ENCODE measurements at places on chromosomes 12 and 14. TPM values are rescaled to one million over a fixed set of nuclear protein-coding genes. Genes with fewer than 3 reads are reported as not detected.

TMCC3 gene
- total RNA-seq, result 1.3 TPM

GSC gene
- not detected for total RNA-seq

NINJ2 gene
- 2.8 TPM for total RNA-seq

COX8C gene
- not detected for total RNA-seq

FKBP4 gene
- total RNA-seq, result 32.0 TPM

ATG101 gene
- 45.9 TPM for total RNA-seq

SOCS2 gene
- total RNA-seq, result 80.9 TPM

HNF1A gene
- not detected for total RNA-seq

CCDC175 gene
- not detected for total RNA-seq

CCDC177 gene
- not detected for total RNA-seq

KCNH3 gene
- 0.09 TPM for total RNA-seq

ITFG2 gene
- 12.9 TPM for total RNA-seq

NANOG gene
- total RNA-seq, result not detected

PLBD1 gene
- 0.17 TPM for total RNA-seq

CIDEB gene
- 1.2 TPM for total RNA-seq

TAS2R10 gene
- total RNA-seq, result 0.43 TPM

SPRYD4 gene
- 1.9 TPM for total RNA-seq

KRT6A gene
- not detected for total RNA-seq

PLCZ1 gene
- total RNA-seq, result not detected

FBXL14 gene
- 13.3 TPM for total RNA-seq

CMKLR1 gene
- total RNA-seq, result 0.09 TPM

CRIP1 gene
- 0.86 TPM for total RNA-seq

CELA1 gene
- total RNA-seq, result not detected

CKAP4 gene
- 32.2 TPM for total RNA-seq

COCH gene
- total RNA-seq, result 8.8 TPM

KRT77 gene
- not detected for total RNA-seq

SLC17A8 gene
- total RNA-seq, result under 0.01 TPM

MANSC4 gene
- not detected for total RNA-seq

PIWIL1 gene
- total RNA-seq, result not detected

WNT5B gene
- total RNA-seq, result 0.17 TPM

BIN2 gene
- not detected for total RNA-seq

DNAI7 gene
- total RNA-seq, result 0.11 TPM

TAS2R8 gene
- total RNA-seq, result 0.11 TPM

CSRP2 gene
- 11.4 TPM for total RNA-seq

EMP1 gene
- total RNA-seq, result 125 TPM

MDGA2 gene
- not detected for total RNA-seq

FSCB gene
- total RNA-seq, result not detected

KRT82 gene
- total RNA-seq, result not detected

GALNT6 gene
- total RNA-seq, result 12.3 TPM

ASB2 gene
- total RNA-seq, result not detected

Data from dermis lymphatic vessel endothelial cell (primary cell).